ENCODE measurements at places on chromosomes 3 and 15.

DNA sequence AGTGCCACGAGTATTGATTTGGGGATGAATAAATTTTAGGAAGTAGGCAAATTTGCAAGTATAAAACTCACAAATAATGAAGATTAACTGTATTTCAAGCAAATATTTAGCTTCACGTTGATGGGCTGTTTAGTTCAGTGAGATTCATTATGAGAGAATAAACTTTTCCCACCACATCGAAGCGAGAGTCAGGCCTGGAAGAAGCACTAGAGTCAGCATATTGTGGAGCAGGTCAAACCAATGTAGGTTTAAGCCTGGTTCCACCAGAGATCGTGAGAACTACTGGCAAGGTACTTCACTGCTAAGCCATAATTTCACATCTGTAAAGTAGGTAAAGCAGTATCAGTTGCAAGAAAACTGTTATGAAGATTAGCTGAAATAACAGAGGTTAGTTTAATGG is 22.3 kb downstream of the WDR49 start:
- DNase-seq, result no peak

- DNase-seq, result no peak
Measured at GRCh38 chr15:48761393-48762158, 49.3 kb downstream of the CEP152 start.

DNA sequence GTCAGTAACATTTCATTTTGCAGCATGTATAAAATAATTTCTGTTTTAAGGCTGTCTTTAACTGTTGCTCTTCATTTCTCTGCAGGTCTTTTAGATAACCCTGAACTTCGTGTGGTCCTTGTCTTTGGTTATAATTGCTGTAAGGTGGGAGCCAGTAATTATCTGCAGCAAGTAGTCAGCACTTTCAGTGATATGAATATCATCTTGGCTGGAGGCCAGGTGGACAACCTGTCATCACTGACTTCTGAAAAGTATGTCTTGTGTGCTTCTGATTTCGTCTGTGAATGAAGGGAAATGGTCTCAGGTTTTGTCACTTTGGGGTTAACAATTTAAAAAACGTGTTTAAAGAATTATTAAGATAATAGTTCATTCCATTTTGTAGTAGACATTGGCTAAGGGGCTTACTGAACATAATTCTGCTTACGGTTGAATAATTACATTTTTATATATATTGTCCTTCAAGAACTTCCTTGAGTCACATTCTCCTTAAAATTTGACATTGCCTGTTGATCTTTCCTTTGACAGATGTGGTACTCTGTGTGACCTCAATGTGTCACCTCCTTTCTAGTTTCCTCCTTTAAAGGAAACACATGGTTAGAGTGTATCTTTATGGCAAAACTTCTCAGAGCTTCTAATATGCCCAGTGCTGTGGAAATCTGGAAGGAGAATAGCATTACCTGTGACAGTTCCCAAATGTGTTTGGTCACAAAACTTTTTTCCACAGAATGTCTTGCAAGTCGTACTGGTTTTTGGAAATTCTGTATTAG is 26.3 kb downstream of the FBXO22 start:
- DNase-seq, result no peak

DNA sequence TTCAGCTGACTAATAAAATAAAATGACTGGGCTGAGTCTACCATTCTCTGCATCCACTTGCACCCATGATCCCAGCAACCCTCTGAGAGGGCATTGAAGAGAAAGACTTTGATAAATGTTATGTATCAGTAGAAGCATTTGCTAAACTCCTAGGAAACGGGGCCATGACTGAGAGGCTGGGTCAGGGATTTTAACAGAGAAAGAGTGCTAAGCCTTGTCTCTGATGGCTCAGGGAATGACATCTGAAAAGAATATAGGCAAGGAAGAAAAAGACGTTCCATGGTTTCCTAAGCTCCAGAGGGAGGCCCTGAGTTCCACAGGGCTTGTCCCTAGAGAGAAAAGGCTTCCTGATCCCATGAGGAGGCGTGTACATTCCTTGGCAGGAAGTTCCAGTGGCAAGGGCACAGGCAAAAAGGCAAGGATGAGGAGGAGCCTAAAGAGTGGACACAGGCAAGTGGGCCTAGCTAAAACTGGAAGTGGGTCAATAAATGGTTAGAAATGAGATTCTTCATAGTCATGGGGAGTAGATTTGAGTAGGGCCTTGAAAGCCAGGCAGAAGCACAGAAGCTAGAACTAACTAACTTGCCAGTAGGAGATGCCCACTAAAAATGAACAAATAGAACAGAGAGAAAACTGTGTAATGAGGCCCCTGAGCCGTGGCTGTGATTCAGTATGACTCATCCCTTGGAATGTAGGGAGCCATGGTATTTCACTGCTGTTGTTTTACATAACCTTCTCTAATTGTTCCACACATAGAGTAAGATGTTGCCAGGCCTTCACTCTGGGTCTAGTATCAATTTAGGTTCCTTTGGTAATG is 44.9 kb upstream of the MANF start:
- no peak for DNase-seq

- no peak for DNase-seq
Measured at GRCh38 chr3:53075743-53076140, 29.9 kb upstream of the SFMBT1 start.

DNA sequence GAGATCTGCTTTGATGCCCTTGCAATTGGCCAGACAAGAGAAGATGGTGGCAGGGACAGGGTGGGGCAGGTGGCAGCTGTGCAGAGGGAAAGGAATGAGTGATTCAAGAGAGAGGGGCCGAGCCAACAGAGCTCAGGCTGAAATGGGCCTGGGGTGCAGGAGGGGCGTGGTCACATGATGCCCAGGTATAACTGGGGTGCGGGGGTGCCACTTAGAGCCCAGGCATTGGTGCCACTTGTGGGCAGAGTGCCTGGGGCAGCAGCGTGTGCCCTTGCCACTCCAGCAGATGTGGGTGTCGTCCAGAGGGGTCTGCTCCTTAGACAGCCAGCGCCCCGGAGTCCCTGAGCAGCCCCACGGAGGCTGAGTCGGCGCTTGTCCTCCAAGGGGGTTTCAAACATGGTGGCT is 88.7 kb downstream of the PLXNA1 start:
- no peak for DNase-seq

DNA sequence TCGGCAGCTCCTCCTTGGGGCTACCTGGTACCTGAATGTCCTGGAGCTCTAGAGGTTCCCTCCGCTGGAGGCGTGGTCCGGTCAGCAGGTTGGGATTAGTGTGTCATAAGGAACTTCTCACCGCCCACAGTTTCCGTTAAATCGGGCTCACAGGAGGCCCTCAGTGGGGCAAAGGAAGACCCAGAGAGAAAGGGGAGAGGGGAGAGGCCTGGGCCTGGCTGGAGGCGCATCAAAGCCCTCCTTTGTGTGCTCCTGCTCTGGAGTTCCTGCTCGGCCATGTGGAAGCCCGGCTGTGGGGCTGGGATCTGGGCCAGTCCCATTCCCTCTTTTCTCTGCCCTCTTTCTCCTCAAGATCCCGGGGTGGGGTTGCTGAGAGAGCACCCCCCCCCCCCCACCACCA is at the start of gene RLBP1:
Gene RLBP1, minus strand, starts transcription at position 37 of the 400 bp plus-strand sequence. CDS start 2,604 bp downstream, outside the sequence.
- DNase-seq, result no peak

DNA sequence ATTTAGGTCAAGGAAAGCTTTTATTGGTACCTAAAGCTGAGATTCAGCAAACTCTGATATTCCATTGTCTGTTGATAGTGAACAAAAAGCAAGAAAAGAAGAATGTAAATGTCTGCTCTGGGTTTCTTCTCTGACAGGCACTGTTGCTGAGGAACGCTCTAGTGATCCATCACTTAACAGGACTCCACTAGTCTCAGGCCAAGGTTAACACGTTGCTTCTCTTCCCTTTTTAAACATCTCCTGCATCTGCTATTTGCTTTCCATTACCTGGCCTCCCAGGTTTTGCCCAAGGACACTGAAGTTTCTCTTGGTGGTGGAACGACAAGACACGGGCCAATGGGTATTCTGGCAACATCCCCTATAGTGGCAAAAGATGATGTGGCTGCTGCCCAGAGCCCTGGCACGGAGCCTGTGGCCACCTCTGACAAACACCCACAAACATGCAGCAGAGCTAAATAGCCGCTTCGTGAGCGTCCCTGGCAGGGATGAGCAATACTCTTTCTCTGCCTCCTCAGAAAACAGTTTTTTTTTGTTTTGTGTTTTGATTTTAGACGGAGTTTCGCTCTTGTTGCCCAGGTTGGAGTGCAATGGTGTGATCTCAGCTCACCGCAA is 97.8 kb upstream of the AKAP13 start:
- no peak for DNase-seq
